ENCODE measurements at places on chromosomes 2 and 18.

- no peak for DNase-seq
Observed at GRCh38 chr2:44579115-44579836, 217.5 kb downstream of the CAMKMT start.

GRCh38 chr2:148922776-148923475, 47.9 kb downstream of the KIF5C start:
- no peak for DNase-seq

DNA sequence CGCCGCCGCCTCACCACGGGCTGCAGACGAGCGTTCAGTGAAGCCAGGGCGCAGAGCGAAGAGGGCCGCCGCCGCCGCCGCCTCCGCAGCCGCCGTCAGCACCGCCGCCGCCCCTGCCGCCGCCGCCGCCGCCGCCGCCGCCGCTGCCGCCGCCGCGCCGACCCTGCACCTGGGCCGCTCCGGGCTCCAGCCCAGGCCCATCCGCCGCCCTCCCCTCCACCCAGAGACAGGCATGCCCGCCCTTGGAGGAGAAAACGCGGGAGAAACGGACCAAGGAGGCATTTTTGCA, 3.0 kb downstream of the POU3F3 start:
- DNase-seq = no peak

- no peak for DNase-seq
Observed at GRCh38 chr2:72827966-72828646, 2.3 kb upstream of the EXOC6B start.

- DNase-seq = no peak
Observed at GRCh38 chr18:48940854-48941611, 9.7 kb downstream of the SMAD7 start.

GRCh38 chr18:23133860-23134779, 1.2 kb upstream of the CABLES1 start:
- peak; percentile 76 for DNase-seq

DNA sequence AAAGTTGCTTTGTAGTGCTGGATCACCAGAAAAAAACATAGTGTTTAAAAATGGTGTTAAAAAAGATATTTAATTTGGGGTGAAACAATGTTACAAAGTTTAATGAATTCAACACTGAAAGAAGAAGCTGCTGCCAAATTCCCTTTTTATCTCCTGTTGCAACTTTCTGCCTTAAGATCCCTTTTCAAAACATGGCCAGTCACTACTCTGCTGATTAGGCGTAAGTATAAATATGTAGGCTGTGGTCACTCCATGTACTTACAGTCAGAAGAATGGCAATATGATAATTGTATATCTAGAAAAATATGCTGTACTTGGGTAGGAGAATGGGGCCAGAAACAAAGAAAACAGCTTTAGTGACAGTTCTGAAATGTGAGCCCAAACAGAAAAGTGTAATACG, 123.5 kb upstream of the ZBTB14 start:
- DNase-seq = no peak
